ENCODE measurements at places on chromosomes 5 and 9.

DNA sequence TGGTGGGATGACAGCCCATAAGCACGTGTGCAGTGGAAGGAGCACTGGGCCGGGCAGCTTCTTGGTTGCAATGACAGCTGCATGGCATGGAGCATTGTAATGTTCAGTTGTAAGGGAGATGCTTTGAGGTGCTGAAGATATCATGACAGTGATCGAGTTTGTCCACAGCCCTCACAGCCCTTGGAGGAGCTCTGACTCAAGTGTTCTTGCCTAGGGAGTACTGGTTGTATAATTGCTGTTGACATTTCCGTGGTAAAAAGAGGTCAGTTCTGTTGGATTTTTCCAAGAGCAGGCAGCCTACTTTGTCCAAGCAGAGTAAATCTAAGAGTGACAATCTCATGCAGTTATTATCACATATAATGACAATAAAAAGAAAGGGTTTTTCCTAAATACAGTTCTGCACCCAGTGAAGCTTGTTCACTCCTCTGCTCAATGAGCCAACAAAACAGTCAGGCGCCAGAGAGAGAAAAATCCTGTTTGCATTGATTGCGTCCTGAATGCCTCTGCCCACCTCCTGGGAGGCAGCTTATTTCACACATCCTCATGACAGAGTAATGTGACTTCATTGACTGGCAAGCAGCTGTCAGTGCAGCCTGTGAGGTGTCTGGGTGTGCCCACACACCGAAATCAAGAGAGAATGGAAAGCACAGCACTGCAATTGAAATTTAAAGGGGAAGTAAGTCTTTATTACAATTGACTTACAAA, 248.0 kb downstream of the NTRK2 start:
- no peak for DNase-seq

GRCh38 chr5:78586251-78586650, 62.3 kb downstream of the LHFPL2 start:
- no peak for DNase-seq

GRCh38 chr5:93329756-93330155, 251.3 kb downstream of the NR2F1-AS1 start:
- no peak for DNase-seq

- no peak for DNase-seq
Measured at GRCh38 chr9:137083394-137084004, 3.3 kb upstream of the MAN1B1 start.

GRCh38 chr5:107028938-107029337, 641.8 kb downstream of the EFNA5 start:
- DNase-seq: no peak

- no peak for DNase-seq
Measured at GRCh38 chr5:15566306-15566705, 66.3 kb downstream of the FBXL7 start.

- no peak for DNase-seq
Measured at GRCh38 chr9:3939820-3940219, 360.0 kb downstream of the GLIS3 start.

GRCh38 chr5:24080046-24080445, 564.7 kb downstream of the CDH10 start:
- no peak for DNase-seq

DNA sequence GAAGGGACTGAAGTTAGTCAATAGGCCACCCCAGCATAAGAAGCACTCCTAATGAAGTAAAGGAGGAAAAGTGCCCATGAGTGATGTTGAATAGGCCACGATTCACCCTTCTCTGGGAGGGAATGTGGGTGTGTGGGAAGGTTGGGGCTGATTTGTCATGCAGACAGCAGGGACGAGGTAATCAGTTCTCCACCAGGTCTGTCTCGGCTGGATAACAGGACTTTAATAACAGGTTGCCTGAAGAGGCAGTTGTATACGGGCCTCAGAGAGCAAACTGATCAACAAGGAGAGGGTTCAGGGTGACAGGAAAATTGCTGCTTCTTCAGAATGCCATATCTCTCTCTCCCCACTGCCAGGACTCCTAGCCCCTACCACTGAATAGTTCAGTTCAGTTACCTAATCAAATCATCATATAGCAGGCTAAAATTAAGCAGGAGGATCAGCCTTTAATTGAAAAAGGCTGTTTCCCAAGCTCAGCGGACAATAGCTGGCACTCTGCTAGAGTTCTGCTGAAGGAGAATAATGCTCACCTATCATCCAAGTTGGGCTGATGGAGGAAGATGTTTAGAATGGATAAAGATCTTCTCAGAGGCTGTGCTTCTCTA, 43.6 kb upstream of the SMIM32 start:
- DNase-seq: no peak

Data from activated T-helper 1 cell treated with anti-CD3 and anti-CD28 coated beads, Interleukin-2, amount 50 U/mL, for 16 hours (primary cell).